ENCODE measurements at places on chromosomes 5 and 9. TPM values are rescaled to one million over a fixed set of nuclear protein-coding genes. Genes with fewer than 3 reads are reported as not detected.

The KCNN2 gene
- total RNA-seq: 4.7 TPM

The SPARC gene
- 682 TPM for total RNA-seq

The MLANA gene
- not detected for total RNA-seq

The SLC38A9 gene
- 38.5 TPM for total RNA-seq

The HOMER1 gene
- 42.4 TPM for total RNA-seq

DNA sequence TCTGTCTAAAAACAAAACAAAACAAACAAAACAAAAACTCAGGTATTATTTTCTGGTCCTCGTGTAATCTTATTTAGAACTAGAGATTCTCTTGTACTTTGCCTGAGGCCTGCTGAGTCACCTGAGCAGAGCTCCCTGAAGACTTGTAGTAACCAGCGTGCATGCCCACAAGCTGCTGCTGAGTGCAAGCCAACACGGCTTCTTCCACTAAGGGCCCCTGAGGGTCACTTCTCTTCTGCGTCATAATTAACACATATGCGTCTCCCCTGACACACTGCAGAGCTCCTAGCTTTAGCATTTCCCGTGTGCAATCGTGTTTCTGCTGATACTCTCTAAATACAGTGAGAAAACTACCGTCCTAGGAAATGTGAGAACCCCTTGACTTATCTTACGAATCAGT lies 10.9 kb upstream of the NDFIP1 start:
- no peak for DNase-seq

- DNase-seq: no peak
Observed at GRCh38 chr5:2303431-2304100, 420.8 kb upstream of the IRX4 start.

DNA sequence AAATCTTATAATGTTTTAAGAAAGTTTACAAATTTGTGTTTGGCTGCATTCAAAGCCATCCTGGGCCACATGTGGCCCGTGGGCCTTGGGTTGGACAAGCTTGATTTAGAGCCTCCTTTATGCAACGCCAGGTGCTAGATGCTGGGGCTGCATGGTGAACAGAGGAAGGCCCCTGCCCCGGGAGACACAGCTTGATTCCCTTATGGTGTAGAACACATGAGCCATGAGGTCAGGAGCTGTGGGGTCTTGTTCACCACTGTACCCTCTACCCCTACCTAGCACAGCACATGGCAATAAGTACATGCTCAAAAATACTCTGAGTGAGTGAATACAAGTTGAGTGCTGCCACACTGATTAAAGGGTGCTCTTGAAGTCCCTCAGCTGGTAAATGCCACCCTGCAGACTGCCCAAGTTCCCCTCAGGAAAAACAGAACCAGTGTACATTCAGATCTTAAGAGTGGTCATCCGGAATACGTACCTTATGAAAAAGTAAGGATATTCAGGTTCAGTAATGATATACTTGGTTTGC lies 71.9 kb downstream of the ARRDC3 start:
- no peak for DNase-seq

DNA sequence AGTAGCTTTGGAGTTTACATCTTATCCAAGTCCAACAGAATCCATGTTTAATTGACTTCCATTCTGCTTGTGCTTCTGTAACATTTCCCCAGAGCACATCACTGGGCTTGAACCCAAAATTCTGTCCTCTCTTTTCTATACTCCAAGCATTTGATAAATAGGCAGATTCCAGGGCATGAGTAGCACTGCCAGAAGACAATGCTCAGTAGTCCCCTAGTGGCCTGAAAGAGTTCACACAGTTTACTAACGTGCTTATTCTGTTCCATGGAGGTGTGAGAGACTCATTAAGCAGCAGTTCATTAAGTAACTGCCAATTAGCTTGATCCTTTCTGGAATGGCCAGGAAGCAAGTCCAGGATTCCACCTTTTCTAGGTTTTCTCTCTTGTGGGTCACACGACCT lies 9.4 kb upstream of the GABRA6 start:
- DNase-seq: peak; percentile 56

GRCh38 chr5:152007653-152008335 lies 83.1 kb upstream of the GLRA1 start:
- DNase-seq: no peak

GRCh38 chr5:80035839-80036238 lies 691 bp downstream of the THBS4 start:
- no peak for DNase-seq

- DNase-seq: no peak
Observed at GRCh38 chr9:89988458-89988857, 383.6 kb downstream of the GADD45G start.

DNA sequence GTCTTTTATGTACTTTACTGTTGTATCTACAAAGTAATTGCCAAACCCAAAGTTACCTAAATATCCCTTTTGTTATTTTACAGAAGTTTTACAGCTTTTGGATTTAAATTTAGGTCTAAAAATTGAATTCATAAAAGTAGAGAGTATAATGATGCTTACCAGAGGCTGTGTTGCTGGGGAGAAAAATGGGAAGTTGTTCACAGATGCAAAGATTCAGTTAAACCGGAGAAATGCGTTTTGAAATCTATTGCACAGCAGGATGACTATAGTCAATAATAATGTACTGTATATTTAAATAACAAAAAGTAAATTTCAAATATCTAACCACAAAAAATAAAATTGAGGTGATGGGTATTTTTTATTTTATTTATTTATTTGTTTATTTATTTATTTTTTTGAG lies 2.6 kb upstream of the ANKRD18A start:
- DNase-seq: no peak

- DNase-seq: peak; percentile 59
Observed at GRCh38 chr9:116979456-116979855, 292.4 kb downstream of the TRIM32 start.

DNA sequence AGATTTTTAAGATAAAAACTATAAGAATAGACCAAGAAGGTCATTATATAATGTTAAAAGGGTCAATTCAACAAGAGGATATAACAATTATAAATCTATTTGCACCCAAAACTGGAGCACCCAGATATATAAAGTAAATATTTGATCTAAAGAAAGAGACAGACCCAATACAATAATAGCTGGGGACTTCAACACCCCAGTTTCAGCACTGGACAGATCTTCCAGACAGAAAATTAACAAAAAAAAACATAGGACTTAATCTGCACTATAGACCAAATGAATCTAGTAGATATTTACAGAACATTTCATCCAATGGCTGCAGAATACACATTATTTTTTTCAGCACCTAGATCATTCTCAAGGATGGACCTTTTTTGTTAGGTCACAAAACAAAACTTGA lies 331.9 kb downstream of the SPOCK1 start:
- no peak for DNase-seq

DNA sequence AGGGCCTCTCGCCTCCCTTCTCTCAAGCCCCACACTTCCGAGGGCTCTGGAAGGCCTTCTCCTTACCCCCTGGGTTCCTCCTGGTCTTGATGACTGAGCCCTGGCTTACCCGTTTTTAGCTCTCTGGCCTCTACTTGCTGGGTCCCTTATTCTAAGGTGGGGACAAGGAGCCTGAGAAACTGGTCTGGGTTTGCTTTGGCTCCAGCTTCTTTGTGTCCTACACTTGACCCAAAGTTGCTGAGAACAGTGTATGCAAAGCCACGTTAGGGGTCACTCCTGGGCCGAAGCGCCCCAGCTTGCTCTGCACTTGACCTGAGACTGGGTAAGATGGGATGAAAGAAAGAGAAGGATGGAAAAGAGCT lies 788 bp downstream of the ZNF346 start:
- DNase-seq: no peak

DNA sequence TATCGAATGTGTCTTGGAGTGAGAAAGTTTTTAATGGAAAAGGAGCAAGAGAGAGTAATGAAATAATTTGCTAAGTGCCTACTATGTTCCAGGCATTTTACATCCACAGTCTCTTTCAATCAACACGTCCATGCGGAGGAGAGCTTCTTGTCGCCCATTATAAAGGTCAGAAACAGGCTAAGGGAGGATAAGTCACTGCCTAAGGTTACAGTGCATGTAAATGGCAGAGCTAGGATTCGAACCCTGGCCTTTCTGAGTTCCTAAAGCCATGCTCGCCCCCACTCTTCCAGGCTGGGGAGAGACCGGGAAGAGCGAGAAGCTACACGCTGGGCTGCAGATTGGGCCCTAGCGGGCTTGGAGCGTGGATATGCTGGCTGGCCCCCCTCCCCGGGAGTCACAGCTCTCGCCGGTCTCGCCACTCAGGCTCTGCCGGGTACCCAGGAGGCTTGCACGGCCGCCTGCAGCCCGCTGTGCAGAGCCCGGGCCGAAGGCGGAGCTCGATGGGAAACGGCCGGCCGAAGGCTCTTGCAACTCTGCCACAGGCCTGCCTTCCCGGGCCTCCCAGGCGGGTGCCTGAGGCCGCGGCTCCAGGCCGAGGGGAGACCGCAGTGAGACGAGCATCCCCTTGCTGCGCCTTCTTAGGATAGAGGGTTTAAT lies 775 bp upstream of the LHX2 start:
- DNase-seq: peak; percentile 86

DNA sequence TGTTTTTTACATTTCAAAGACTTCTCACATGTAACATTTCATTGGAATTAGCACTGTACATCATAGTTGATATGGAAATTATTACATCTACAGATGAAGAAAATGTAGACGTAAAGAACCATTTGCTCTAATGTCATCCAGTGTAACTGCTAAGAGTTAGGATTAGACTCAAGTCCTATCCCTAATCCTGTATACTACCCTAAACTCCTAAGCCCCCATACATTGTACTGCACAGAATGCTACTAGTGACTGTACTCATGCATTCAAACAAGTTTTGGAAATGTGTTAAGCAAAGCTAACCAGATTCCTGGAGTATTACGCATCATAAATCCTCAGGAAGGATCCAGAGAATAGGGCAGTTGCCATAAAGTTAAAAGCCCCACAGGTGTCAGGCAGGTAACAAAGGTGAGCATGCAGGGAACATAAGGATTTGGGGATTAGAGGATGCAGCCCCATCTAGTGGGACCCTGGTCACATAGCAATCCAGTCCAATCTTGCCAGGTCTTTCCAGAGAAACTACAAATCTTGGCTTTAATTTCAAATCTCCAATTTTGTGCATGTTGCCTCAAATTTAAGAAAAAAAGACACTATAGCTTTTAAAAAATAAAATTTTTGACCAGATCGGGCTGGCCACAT lies 32.0 kb downstream of the HAVCR1 start:
- peak; percentile 81 for DNase-seq

- no peak for DNase-seq
Observed at GRCh38 chr5:42216904-42217303, 206.3 kb upstream of the GHR start.

DNA sequence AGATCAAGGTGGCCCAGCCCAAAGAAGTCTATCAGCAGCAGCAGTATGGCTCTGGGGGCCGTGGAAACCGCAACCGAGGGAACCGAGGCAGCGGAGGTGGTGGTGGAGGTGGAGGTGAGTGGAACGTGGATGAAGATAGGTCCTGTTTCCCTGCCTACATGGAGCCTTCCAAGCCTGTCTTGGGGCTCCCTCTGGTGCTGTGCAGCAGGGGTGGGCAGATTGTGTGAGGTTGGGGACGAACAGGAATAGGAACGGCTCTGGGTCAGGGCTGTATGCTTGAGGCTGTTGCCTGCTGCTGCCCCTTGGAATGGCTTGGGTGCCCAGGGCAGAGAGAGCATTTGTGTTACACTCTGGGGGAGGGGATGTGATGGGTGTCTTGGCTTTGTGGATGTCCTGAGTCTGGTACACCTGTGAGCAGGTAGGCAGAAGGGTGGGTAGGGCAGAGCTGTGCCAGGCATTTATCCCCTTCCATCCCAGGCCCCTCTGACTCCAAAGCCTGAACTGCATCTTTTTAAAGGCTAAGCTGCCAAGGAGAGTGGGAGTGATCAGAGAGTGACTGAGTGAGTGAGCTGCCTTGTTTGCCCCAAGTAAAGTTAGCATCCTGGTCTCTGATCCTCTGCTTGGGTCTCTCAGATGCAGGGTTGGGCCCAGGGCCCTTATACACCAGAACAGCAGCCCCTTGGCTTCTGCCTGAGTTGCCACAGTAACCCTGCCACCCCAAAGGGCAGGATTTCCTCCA lies 5.2 kb downstream of the HNRNPAB start:
- DNase-seq: peak; percentile 38

DNA sequence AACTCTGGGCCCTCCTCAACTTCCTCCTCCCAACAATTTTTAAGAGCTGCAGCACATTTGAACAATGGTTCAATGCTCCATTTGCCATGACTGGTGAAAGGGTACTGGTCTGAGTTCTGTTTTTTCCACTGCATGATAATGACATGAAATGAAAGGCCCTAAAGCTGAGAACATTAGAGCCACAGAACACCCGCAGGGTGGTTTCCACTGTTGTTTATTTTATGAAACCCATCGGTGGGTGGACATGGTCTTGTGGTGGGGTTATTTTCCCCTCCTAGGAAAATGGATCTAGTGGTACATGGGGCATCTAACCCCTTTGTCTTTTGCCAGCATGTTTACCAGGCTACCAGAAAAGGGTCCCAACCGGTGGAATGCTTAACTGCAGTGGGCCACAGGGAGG lies 71.8 kb downstream of the SMARCA2 start:
- DNase-seq: no peak

DNA sequence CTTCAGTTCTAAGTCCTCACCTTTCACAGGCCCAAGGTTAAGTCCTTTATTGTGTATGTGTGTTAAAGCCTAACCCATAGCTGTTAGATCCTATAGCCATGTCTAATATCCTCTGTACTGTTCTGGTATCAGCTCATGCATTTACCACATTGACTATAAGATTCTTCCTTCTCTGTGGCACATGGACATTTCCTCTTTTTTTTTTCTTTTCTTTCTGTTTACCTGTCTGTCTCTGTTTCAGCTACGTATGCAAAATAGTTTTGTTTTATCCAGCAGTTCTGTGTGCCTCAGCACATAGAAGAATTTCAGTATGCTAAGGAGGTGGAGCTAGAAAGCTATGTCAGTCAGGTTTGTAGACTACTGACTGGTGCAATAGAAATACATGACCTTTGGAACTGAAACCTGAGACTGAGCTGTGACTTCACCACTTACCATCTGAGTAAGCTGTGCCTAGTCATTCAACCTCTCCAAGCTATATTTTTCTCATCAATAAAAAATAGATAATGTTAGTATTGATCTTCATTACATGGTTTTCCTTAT lies 155.6 kb upstream of the VLDLR start:
- DNase-seq: no peak

DNA sequence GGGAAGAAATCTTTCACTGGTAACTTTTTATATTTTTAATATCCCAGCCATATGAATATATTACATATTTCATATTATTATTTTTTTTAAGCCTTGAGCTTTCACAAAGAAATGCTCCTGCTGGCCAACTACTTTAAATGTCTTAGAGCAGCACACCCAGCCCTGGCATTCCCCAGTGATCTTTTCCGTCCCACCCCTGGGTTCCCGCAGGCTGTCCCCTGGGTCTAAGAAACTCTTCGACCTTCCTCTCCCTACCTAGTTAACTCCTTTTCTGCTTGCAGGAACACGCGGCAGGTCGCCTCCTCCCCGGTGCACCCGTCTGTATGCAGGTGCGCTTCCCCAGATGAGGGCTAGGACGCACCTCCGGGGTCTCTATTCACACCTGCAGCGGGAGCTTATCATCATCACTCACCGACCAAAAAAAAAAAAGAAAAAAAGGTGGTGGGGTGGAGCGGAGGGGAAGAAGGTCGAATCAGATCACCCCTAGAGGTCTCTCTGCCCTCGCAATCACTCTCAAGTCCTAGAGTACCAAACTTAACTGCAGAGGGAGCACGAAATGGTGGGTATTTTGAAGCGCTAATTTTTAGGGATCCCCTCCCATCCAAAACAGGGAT lies 696 bp downstream of the ZFP62 start:
- peak; percentile 89 for DNase-seq

GRCh38 chr9:29740518-29740917 lies 2167.2 kb upstream of the C9orf72 start:
- no peak for DNase-seq

All from endodermal cell (in vitro differentiated cells).